EL (cell line): ENCODE measurements at places on chromosomes 2 and 18.
A peak's percentile ranks its signal among the peaks of the same experiment; 100 is the strongest.

- DNase-seq = peak; percentile 16
Observed at GRCh38 chr2:227214622-227215041, 50.2 kb downstream of the COL4A3 start.

GRCh38 chr18:58124475-58124874, 80.4 kb downstream of the NEDD4L start:
- DNase-seq = no peak

GRCh38 chr18:63366213-63367052, 573 bp downstream of the KDSR start:
- DNase-seq = peak; percentile 81

GRCh38 chr2:200592406-200593075, 6.7 kb downstream of the AOX1 start:
- DNase-seq = no peak

- no peak for DNase-seq
Observed at GRCh38 chr2:204282525-204282924, 262.8 kb upstream of the PARD3B start.

- no peak for DNase-seq
Observed at GRCh38 chr2:4357121-4357520, 653.7 kb downstream of the DCDC2C start.

GRCh38 chr18:59921384-59921891, 21.6 kb downstream of the PMAIP1 start:
- no peak for DNase-seq

DNA sequence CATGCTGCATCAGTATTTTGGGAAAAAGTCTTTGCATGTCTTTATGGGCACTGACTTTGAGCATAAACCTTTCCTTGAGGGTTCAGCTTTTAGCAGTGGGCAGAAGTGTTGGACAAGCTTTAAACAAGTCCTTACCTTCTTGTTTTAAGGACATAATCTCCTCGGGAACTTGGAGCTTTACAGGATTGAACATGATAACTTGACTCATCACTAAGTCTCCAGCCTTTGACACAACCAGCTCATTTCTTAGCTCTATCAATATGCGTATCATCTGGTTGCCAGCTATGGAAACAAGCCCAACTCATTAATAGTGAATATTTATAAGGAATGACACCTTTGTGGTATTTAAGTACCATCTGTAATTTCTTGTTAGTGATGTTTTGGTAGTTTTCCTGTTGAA, 21.0 kb upstream of the RAB27B start:
- no peak for DNase-seq

GRCh38 chr18:75249175-75249518, 38.5 kb downstream of the TSHZ1 start:
- no peak for DNase-seq

DNA sequence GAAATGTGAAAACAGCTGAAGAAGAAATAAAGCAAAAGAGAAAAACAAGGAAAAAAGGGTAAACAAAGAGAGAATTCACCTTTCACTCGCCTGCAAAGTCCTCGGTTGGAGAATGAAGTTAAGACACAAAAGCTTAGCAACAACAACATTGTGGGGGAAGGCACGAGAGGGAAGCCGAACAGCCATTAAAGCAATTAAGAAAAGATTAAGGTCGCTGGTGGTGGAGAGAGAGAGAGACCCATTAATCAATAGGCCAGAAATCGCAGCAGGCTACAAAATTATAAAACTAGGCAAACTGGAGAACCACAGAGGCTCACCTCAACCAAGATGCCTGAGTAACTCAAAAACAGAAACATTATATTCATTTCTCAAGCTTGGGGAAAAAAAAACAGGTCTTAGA, 120.0 kb upstream of the SIX3 start:
- DNase-seq = no peak

DNA sequence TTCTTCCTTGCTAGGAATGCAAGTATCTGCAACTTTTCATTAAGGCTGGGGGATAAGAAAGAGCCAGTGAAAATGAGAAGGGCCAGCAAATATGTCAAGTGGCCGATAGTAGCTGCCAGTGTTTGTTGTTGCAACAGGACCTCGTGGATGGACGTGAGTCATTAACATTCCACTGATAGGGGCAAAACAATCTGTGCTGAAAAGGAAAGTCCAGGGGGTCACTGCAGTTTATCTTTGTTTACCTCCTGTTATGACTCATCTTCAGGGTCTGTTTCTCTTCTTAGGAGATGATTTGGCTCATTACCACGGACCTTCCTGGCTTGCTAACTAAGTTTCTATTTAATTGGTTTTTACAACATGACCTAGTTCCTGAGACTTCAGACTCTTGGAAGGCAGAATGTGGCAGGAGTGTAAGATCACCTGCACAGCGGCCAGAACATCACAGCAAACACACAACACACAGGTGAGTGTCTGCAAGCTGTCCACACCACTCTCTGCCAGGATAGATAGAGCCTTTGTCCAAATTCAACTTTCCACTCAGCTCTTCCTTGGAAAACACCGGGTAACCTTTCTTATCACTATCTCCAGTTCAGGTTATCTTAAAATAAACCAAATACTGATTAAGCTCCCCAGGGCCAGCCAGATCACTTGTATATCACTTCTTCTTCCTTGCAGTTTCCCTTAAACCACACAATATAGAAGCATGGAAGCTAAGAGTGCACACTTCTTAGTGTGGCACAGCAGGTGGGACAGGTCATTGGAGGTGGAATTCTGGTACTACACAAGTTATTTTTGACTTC, 157.5 kb upstream of the LMAN1 start:
- peak; percentile 92 for DNase-seq

DNA sequence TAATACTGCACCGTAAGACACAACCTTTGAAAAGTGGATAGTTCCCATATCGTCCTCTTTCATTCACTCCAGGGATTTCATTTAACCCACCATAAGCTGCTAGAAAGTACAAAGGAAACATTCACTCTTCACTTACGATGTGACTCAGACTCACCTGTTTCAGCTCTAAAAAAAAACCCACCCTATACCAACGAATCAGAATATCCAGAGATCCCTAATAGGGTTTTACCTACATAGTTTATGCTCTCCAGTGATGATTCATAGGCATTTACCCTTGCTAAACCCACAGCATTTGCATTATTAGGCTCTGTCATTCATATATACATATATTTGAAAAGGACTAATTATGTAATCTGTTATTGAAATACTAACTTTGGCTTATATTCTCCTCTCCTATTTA, 60.2 kb downstream of the PRPF40A start:
- no peak for DNase-seq

DNA sequence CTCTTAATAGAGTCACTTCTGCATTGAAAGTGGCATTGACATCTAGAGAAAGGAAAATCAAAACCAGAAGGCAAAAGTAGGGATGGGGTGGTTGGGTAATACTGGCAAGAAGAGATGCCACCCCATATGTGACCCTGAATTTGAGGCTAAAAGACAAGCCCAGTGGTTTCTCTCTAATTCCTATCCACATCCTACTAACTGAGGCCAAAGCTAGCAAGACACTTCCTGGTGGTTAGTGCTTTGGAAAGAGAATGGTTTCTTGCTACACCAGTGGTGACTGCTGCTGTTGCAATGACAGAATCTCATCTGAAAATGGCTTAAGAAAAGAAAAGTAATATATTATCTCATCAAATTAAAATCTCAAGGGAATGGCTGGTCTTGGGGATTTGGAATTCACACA, 640.6 kb downstream of the EPHA4 start:
- no peak for DNase-seq

- DNase-seq = peak; percentile 51
Observed at GRCh38 chr2:179981085-179981484, 26.0 kb downstream of the CWC22 start.
